ENCODE measurements at places on chromosomes 6 and 20.
A peak's percentile ranks its signal among the peaks of the same experiment; 100 is the strongest.

DNA sequence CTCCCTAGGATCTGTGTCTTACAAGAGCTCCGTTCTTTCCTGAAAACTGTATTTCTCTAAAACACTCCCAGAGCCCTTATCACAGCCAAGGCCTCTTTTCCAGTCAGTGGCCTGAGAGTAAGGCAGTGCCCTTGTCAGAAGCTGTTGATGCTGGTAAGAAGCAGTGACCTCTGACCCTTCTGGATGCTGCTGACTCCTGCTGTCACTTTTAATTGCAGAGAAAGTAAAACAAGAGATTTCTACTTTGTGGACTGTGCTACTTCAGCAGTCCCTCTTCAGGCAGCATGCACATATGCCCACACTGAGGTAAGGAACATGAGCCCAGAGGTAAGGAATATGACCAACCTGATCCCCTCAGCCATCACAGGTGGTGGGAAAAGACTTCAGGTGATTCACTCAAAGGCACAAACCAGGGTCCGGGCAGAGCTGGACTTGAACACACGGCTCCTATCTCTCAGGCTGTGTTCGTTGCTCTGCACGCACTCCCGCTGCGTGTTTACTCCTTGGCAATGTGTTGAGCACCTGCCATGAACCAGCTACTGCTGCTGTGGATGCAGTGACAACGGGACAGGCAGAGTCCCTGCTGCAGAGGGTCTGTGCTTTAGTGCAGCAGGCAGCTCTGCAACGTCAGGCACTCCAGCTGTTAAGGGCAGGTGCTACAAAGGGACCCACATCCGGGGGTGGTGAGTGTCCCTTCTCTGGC, 201.9 kb upstream of the CST7 start:
- no peak for DNase-seq

DNA sequence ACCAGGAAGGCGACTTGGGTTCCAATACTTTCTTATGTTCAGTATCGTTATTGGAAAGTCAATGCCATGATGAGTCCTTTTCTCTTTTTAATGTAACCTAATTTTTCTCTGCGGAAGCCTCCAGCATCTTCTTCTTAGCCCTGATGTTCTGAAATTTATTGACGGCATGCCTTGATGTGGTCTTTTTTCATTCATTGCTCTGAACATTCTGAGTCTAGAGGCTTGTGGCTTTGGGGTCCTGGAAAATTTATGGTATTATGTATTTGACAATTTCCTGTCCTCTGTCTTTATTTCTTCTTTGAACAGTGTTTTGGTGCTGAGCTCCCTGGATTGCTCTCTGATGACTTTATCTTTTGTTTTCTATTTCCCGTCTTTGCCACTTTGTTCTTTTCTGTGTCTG, 28.7 kb upstream of the MAS1 start:
- no peak for DNase-seq

GRCh38 chr6:90819483-90819882, 232.6 kb upstream of the MAP3K7 start:
- DNase-seq: no peak

- no peak for DNase-seq
Observed at GRCh38 chr6:10526156-10526555, 5.0 kb downstream of the GCNT2 start.

DNA sequence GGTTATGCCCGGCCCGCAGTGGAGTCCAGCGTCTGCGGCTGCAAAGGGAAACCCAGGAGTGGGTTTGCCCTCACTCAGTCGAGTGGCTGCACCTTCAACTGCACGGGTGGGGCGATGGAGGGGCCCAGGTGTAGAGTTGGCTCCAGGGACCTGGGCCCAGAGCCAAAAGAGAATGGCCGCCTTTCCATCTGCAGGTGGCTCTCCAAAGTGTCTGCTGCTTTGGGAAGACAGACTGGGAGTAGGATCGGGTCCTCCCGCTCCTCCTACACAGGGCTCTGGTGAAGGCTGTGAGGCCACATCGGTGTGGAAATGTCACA, 80.1 kb downstream of the PTPN1 start:
- DNase-seq: no peak

DNA sequence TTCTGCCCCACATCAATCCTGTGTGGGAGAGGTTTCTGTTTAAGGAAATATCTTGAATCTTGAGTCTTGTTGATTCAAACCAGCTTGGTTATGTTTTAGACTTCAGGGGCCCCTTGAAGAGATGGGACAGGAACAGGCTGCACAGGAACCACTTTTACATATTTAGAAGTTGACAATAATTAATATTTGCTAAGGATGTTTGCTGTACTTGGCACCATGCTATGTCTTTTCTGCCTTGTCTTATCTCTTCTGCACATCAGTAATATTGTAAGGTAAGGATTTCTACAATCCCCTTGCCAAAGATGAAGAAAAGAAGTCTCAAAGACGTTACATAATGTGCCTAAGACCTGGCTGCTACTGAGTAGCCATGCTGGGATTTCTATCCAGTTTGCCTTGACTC, 48.0 kb upstream of the PMEPA1 start:
- DNase-seq: no peak

DNA sequence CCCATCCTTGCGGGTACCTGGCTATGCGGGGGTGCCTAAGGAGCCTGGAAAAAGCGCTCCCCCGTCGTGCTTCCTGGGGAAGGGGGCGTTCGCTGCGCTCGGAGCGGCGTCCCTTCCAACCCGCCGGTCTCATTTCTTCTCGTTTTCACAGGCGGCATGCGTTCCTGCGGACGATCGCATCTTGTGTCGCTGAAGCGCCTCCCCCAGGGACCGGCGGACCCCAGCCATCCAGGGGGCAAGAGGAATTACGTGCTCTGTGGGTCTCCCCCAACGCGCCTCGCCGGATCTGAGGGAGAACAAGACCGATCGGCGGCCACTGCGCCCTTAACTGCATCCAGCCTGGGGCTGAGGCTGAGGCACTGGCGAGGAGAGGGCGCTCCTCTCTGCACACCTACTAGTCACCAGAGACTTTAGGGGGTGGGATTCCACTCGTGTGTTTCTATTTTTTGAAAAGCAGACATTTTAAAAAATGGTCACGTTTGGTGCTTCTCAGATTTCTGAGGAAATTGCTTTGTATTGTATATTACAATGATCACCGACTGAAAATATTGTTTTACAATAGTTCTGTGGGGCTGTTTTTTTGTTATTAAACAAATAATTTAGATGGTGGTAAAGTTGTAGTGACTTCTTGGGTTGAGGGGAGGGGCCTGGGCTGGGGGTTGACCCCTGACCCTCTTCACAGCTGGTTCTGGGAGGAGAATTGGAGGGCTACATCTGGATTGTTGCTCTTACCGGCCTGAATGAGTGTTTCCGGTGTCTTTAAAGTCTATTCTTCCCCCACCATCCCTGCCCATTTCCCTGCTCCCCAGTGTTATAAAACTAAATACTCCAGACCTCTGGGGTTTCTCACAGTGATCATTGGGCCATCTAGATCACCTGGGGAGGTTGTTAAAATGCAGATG, 1.1 kb downstream of the ID1 start:
- DNase-seq: no peak

DNA sequence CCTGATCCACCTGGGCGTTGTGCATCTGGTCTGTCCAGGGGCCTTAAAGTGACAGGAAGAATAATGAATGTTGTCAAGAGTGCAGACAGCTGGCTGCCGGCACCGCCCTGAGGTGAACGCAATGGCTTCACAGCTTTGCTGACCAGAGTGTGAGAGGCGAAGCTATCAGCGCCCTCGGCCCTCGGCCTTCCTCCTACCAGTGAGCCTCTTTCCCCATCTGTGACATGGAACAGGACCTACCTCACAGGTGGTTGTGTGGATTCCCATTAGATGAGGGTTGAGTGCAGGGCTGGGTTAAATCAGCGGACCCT, 54.8 kb downstream of the CTCFL start:
- DNase-seq: no peak

- DNase-seq: no peak
Observed at GRCh38 chr6:27795697-27796494, 116.3 kb downstream of the OR2B2 start.

DNA sequence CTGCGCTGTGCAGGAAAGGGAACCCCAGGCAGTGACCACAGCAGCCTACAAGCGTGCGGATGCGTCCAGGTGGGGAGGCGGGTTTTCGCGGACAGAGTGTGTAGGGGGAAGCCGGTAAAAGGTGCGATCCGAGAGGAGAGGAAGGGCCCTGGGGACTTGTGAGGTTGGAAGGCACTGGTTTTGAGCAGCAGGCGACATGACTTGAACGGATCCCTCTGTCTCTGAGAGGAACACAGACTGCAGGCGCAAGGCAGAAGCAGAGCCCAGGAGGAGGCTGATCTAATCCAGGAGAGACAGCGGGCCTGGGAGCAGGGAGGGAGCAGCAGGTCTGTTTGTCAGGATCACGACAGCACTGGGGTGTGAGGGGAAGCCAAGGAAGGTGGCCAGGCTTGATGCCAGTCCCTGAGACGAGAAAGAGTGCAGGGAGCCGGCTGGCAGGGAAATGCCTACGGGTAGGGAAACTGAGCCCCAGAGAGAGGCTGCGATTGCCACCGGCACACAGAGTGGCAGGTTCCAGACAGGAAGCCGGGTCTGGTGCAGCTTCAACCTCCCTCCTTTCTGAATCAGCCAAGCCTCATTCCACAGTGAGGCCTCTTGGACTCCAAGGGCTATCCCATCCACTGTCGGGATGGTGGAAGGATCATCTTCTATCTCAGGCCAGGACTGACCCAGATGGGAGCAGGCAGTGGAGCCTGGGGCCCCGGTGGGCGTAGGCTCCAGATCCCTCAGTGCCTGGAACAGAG, 57.1 kb downstream of the HNF4A start:
- no peak for DNase-seq

DNA sequence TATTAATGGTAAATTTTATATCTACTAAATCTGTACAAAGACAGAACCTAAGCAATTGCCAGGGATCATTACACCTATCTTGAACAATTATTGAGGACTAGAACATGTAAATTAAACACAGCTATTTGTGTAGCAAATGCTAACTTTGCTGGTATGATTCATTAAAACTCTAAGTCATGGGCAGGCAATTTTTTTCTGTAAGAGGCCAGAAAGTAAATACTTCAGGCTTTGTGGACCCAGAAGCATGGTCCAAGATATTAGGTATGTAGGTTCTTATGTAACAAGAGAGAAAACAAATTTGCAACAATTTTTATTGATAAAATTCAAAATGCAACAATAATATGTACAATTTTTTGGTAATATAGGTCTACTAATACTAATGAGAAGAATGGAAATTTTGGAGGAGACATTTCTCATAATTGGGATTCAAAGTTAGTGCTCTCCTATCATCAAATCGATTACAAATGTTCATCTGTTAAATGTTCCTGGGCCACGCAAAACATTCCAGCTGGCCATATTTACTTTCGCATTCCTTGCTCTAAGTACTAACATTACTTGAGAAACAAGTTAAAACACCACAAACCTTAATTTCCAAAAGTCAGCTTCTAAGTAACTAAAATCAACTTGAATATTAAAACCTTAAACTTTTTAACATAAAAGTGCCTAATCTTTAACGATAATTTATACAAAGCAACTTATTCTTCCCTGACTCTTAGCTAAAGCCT, 4.3 kb downstream of the TMEM30A start:
- DNase-seq: no peak

DNA sequence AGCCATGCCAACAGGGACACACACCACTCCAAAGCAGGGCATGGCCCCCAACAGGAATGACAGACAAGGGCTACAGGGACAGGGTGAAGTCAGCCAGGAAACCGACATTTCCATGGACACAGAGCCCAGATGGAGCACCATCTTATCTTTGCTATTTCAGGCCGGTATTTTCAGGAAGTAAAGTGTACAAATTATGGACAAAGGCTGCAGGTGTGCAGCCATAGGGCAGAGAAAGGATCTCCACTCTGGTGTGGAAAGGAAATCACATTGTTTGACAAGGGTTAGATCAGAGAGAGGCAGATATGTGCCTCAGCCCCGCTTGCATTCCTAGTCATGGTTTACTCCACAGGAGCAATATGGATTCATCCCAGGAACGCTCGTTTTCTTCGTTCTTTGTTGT, 81.7 kb upstream of the SLC22A23 start:
- DNase-seq: no peak

GRCh38 chr6:31737991-31738979, 1.5 kb upstream of the MSH5 start:
- no peak for DNase-seq

GRCh38 chr6:24078200-24078599, 47.8 kb upstream of the NRSN1 start:
- no peak for DNase-seq

DNA sequence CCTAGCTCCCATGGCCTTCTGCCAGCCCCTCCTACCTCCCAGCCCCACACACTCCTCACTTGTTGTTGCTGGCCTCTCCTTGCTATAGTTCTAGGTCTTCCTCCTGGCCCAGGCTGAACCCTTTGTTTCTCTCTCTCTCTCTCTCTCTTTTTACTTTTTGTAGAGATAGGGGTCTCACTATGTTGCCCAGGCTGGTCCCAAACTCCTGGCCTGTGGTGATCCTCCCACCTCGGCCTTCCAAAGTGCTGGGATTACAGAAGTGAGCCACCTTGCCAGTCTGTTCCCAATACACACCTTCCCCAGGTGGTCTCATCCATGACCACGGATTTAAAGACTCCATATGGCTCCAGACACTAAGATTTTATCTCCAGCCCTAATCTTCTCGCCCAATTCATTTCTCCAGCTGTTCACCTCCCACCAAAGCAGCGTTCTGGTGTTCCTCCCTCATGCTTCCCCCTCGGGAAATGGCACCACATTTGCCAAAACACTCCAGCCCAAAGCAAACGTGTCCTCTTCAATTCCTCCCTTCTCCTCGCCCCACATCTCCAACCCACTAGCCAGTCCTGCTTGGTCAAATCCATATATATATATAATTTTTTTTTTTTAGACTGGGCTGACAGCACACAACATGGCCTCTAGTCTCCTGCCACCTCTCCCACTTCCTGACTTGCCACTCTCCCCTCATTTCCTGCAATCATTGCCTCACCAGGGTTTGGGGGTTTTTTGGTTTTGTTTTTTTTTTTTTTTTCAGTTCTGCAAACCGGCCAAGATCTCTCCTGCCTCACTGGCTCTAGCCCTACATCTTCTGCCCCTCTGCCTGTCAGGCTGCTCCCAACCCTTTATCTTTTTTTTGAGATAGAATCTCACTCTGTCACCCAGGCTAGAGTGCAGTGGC, 104.4 kb downstream of the NCR2 start:
- DNase-seq: no peak

DNA sequence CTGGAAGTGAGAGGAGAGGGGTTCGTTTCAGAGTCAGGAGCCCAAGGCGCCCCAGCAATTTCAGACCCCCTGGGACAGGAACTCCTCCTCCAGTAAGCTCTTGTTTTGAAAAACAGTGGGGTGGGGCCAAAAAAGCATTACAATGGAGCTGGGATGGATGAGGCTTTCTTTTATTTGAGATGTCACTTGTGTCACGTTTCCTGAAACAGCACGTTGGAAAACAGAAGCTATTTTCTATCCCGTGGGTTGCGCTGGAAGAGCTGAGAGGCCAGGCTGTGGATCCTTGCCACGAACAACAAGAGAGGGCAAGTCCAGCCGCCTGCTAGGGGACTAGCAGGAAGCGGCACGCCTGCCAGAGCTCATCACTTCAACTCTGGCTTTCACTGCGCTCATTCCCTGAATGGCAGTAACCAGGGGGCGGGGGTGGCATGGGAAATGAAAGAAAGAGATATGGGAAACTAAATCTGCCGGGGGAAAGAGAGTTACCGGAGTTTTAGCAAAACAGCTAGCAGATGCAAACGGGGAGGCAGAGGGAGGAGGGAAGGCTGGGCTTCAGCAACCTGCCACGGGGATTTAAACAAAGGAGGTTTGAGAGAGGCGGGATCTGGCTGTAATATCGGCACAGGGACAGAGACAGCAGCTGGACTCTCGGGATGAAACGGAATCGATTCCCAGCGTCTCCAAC, 34.6 kb downstream of the GCNT2 start:
- DNase-seq: peak; percentile 47
